ENCODE measurements at places on chromosomes 11 and 22.

GRCh38 chr22:37894939-37895670 is 11.0 kb upstream of the MICALL1 start:
- DNase-seq = no peak

GRCh38 chr11:79503028-79503427 is 62.2 kb upstream of the TENM4 start:
- DNase-seq = no peak

DNA sequence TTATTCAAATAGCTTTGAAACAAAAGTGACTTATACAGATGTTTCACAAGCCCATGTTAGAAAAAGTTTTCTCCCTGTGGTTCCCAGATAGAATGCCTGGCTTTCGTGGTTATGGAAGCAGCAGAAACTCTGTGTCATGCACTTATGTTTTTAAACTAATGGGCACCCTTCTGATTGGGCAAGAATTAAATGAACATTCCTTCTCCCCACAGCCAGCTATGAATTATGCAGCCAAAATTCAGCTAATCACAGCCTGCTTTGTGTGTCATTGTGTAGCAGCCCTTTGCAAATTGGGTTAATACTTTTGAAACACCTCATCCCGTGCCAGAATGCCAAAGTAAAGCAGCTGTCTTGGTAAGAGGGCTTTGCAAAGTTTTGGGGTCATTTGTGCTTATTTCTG is 46.9 kb downstream of the PANX1 start:
- no peak for DNase-seq

DNA sequence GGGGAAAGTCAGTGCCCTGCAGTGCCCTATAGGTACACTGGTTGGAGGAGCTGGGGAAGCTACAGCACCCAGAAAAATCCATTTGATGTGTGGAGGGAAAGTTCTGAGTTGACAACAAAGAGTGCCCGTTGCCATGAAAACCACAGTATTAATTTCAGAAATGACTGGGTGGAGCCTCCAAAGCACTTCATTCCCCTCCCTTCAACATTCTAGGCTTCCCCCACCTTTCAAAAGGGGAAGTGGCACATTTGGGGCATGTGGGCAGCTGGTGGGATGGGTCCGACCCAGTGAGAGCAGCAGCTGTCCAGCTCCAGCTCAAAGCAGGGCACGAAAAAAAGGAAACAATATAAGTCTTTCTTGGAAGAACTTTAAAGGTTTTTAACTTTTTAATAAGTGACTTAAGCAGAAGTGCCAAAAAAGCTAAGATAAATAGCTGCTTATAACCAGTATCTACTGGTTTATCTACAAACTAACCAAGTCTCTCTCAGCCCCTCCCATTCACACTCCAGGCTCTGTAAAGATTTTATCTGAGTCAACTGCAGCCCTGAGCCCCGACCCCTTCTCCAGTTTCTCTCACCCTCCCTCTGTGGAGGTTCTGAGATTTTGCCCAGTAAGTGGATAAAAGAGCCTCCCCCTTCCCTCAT is 9.0 kb upstream of the AHNAK start:
- peak; percentile 46 for DNase-seq

DNA sequence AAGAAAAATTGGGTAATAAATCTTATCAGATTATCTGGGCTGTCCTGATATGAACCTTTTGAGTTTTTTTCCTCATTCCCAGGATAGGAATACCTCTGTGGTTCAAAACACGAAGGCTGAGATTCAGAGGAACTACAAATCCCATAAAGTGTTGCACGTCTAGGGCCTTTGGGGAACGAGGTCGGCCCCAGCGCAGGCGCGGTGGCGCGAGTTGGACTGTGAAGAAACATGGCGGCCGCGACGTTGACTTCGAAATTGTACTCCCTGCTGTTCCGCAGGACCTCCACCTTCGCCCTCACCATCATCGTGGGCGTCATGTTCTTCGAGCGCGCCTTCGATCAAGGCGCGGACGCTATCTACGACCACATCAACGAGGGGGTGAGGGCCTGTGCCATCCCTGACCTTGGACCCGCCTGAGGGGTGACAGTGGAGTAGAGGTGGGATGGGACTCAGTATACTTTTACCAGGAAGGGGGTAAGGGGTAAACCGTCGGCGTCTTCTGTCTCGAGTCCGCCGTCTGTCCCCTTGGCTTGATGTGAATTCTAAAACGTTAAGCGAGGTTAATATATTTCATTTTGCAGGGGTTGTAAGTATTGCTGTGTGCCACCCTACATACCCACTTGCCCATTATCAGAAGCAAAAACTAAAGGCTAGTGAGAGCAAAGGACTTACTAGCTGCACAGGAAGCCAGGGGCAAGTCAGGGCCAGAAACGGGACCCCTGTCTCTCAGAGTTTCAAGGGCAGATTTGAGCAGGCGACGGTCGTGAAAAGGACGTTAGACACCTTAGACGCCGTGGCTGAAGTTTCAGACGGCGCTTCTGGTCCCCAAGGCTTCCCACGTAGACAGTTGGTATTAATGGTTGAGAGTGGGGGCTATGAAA is at the start of gene UQCR10:
Gene UQCR10, plus strand, starts transcription at position 199 of the 881 bp plus-strand sequence. Its CDS starts 30 bp downstream, at position 229.
- peak; percentile 77 for DNase-seq

DNA sequence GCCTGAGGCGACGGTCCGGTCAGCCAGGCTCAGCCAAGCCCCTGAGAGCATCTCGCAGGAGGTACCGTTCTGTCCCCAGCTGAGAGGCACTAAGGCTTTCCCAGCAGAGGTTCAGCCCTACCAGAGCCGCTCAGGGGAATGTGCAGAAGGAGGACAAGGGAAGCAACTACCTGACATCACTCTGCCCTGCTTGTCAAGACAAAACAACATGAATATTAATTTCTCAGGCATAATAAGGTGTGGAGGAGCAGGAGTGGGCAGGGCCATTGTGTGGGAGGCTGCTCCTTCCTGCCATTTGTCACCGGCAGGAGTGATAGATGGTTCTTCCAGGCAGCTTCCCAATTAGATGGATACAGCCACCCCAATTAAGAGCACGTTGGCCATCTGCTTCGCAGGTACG is 181.4 kb downstream of the KIRREL3 start:
- no peak for DNase-seq

DNA sequence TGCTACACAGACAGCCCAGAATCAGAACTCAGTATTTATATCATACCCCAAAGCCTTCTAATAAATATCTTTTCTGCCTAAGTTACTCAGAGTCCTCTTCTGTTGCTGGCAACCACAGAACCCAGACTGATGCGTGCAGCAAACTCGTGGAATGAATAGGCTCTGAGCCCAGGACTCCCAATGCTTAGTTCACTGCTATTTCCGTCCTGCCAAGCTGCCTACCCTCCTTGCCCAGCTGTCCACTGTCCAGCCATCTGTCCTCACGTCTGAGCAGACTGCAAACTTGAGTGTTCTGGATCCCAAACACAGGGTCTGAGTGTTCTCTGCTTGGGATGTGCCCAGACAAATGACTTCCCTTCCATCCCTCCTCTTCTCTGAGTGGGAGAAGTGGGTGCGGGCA is 19.4 kb downstream of the PTPN5 start:
- no peak for DNase-seq

All from NCI-H526 (cell line).